ENCODE measurements at places on chromosomes 2 and 18.

- no peak for DNase-seq
Observed at GRCh38 chr2:237698358-237698694, 70.9 kb downstream of the LRRFIP1 start.

DNA sequence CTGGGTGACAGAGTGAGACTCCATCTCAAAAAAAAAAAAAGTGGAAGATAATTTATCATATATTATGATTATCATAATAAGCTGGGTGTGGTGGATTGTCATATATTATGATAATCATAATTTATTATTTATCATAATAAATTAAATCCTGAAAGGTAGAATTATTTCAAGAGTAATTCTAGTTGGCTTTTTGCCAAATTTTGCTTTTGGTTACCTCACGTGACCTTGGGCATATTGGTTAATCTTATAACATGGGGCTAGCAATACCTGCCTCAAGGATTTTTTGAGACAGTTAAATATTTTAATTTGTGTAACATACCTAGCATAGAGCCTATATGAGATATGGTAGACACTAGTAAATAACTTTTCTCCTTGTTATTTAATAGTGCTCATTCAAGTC is 111.3 kb upstream of the TTC27 start:
- no peak for DNase-seq

DNA sequence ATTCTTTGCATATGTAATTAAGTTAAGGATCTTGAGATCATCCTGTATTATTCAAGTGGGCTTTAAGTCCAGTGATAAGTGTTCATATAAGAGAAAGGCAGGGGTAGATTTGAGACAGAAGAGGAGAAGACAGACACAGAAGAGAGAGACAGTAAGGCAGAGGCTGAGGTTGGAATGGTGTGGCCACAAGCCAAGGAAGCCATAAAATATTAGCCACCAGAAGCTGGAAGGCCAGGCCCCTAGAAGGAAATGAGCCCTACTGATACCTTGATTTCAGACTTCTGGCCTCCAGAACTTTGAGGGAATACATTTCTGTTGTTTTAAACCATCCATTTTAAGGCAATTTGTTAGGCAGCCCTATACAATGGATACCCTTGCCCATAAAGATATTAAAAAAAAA is 66.9 kb upstream of the DLX2 start:
- DNase-seq = no peak

DNA sequence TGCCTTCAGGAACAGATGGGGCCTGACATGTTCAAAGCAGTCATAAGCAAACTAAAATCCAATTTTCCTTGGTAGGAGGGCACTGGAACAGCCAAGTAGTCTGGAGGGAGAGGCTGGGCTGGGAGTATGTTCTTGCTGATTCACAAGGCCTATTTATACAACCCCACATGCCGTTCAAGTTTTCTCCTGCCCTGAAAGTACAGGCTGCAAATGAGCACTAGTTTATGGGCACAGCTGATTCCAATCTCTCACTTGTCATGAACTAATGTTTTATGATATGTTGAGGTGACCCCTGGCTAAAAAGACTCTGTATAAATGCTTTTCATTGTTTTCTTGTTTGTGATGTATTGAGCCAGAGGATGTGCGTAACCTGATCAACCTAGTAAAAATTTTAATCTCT is 183.4 kb upstream of the SRD5A2 start:
- no peak for DNase-seq
